ENCODE measurements at places on chromosomes 6 and 20.

DNA sequence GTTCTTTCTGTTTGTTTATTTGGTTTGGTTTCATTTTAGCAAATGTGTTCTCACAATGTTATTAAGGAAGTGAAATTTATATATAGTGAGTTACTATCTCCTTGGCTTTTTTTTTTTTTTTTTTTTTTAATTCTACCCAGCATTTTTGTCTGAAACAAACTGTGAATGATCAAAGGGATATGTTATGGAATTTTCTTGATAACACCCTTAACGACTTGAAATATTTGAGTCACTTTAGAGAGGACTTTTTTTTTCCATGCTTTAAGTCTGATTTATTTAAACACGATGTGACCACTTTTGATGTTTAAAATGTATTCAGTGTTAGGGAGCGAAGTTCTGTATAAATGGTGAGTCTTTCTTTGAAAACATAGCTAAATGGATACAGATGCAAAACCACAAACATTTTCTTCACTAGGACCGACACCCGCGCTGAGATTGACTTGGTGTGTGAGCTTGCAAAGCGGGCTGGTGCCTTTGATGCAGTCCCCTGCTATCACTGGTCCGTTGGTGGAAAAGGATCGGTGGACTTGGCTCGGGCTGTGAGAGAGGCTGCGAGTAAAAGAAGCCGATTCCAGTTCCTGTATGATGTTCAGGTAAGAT, 149.7 kb downstream of the MTHFD1L start:
- no peak for DNase-seq

DNA sequence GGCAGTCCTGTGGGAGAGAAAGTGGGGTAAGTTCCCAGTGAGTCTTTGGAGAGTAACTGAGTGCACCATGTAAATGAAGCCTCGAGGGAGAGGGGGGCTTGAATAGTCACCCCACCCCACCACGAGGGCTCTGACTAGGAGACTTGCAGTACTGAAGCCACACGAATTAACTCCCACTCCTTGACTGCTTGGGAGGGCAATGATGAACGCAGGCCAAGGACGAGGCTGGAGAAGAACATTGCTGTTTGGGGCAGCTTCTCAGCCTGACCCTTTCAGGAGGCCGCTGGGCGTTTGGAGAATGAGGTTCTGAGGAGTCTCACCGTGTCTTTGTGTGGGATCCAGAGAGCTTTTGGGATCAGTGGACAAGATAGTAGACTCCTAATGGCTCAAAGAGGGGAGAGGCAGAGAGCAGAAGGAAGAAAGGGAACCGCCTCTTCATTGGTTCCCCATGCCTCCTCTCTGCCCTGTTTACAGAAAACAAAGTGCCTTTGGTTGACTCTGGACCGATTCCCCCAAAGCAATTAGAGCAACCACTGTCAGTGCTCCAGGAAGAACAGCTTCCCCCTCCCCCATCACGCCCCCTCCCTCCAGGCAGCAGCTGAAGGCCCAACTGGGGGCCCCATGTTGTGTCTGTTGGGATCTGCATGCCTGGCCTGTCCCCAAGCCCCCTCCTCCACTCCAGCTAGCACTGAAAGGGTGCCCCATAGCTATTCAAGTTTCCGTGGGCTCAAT, 41.7 kb upstream of the CDKN1A start:
- no peak for DNase-seq

- DNase-seq, result no peak
Measured at GRCh38 chr6:81562169-81562568, 190.3 kb downstream of the TENT5A start.

DNA sequence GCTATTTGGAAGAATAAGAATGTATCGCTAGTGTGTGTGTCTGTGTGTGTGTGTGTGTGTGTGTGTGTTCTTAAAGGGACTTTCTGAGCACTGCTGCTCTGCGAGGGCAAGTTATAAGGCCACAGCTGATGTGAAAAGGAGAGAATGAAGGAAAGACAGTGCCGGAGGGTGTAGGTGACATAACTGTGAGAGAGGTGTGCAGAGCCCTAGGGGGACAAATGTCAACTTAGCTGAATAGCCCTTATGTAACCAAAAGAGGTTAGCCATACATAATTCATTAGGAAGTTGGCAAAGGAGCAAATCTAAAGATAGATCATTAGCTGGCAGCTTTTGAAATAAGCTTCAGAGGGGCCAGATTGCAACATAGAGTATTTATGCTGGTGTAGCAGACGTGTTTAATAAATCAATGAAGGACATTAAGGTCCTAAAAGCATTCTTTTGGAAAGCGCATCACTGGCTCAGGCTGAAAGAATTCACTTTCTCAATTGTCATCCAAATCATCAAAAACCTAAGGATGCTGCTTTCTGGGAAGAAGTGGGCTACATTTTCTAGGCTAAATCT, 81.0 kb downstream of the NDUFAF5 start:
- peak; percentile 76 for DNase-seq

DNA sequence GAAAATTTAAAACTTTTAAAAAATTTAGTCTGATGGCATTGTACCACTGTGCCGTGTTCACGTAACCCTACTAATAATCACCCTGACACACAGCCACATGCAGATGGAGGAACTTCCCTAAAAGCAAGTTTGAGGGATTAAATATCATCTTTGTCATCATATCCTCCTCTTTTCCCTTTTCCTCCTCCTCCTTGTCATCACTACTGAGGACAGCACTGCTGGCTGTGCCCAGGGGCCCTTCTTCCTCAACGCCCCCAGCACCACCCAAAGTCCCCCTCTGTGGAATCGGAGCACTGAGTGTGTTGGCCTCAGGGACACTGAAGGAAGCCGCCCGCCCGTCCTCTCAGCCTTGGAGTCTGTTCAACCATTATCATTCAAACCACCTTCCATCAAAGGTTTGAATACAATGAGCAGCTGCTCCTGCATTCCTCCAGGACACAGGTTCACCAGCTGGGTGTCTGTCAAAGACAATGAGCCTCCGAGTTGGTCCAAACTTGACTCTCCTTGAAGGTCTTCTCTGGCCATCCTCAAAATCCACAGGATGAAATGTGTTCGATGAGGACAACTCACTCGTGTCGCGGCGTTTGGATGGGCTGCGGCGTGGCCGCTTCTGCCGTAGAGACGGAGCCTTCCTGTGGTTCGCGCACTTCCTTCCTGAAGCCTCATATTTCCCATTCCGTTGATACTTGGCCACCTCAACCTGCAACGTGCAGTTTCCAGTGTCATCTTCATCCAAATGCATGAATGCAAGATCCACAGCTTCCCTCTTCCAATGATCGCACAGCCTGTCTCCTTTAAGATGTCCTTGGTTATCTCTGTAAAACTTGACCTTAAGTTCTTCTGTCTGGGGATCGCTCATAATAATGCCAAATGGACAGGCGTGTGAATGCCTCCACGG, 23.3 kb downstream of the NQO2 start:
- peak; percentile 68 for DNase-seq

DNA sequence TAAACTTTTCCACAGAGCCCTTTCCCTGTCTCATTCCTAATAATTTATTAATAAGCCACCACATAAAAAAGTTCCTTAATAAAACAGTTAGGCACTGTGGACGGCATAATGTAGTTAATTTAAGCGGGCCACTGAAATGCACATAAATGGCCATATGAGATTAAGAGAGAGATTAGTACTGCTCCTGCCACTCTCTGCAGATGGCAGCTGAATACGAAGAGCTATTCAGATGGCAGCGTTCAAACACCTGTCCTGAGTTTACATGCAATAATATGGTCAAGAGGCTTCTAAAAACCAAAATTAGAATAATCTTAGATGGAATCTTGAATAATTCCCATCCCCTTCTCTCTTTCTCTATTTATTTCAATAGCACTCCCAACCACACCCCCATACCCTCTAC, 461.8 kb downstream of the PKHD1 start:
- DNase-seq, result no peak

DNA sequence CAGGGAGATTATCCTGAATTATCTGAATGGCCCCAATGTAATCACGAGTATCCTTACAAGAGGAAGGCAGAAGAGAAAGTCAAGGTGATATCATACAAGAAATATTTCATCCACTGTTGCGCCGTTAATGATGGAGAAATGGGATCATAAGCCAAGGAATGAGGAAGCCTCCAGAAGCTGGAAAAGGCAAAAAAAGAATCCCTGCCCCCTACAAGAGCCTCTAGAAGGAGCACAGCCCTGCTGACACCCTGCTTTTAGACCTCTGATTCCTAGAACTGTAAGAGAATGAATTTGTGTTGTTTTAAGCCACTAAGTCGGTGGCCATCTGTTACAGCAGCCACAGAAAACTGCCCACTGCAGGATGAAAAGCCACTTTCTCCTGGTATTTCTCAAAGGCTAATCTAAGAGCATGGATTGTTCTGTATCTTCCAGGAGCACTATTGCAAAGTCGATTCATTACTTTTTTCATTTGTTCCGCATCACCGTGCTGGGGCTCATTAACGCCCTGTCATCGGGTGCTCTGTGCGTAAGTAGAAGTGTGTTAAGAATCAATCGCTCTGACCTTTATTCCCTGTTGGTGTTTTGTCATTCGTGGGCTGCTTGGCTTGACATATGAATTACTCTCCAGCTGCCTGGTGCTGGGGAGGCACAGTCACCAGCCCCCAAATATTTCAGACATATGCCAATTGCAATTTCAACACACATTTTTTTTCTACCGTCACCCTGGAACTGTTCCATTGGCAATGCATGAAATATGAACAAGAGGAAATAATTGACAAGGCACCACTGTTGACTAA, 117.0 kb downstream of the PCSK2 start:
- DNase-seq, result no peak

DNA sequence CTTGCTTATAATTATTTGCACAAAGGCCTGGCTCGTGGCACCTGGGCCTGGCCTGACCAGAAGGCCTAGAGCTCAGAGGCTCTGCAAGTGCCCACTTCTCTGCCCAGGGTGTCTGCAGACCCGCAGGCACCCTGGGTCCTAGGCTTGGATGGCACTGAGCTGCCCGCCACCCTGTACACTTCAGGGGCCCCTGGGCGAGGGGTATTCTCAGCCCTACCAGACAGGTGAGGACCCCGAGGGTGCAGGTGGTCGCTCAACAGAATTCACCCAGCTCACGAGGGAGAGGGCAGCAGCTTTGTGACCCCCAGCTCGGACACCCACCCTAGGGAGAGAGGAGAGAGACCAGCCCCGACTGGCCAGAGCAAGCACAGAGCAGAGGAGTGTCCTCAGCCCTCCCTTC, 83.9 kb downstream of the RIPOR3 start:
- DNase-seq, result no peak

- no peak for DNase-seq
Measured at GRCh38 chr6:131377112-131377705, 195.8 kb upstream of the ARG1 start.

DNA sequence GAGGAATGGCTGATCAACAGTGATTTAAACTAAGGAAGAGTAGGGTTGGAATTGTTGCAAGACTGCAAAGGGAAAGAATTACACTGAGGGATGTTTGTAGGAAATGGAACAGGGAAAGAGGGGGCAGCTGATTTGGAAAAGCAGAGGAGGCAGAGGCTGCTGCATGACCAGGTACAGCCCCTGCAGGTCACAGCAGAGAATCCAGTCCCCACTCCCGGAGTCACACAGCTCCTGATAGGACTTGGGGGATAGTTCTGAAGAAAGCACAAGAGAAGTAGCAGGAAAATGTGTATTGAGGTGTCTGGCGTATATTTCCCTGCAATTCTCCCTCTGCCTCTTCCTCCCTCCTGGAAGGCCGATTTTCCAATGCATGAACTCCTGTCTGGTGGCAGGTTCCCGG, 92.5 kb upstream of the PDE10A start:
- DNase-seq, result no peak

DNA sequence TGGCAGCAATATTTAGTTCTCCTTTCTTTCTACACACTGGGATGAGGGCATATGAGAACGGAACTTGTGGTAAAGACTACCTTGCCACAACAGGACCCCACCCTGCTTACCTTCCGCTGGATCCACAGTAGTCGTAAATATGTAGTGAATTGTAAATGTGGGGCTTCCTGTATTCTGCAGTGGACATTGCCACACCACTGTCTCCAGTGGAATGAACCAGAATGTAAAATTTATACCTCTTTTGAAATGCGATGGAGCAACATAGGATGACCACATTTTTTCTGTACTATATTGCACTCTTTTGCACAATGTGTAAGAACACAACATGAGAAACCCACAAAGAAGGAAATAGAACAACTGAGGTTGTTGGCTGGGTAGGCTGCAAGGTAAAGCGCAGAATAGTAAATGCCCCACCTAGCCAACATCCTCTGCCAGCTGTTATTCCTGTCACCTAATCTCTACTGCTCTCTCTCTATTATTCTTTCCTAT, 16.1 kb upstream of the RIPOR2 start:
- DNase-seq, result peak; percentile 59

GRCh38 chr6:2733324-2733723, 17.4 kb downstream of the MYLK4 start:
- peak; percentile 82 for DNase-seq

- no peak for DNase-seq
Measured at GRCh38 chr6:94680669-94681212, 896.6 kb upstream of the MANEA start.

DNA sequence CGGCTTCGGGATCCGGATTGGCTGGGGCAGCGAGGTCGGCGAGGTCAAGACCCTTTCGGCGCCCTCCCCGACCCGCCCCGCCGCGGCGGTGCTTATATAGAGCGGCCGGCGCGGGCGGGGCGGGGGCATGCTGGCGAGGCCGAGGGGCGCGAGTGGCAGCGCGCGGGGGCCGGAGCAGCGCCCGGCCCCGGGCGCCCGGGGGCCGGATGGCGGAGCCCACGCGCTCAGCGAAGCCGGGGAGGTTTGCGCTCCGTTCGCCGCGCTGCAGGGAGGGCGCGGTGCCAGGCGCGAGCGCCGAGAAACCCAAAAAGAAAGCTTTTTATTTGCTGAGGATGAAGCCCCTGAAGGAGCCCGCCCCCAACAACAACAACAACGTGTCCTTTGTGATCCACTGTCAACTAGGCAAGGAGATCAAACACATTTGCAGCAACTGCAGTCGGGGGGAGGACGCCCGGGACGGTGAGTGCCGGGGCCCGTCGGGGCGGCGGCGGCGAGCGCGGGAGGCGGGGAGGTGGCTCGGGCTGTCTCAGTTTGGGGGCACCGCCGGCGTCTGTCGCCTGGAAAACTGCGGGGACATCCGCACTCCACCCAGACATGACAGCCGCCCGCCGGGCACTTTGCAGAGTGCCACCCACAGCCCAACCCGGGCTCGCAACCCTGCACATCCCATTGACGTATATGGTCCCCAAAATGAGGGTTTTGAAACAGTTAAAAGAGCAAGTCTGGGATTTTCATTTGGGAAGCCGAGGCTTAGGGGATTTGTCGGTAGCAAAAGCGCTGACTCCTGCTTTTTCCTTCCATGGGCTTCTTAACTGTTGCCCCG, 297.3 kb downstream of the PHACTR1 start:
- no peak for DNase-seq

DNA sequence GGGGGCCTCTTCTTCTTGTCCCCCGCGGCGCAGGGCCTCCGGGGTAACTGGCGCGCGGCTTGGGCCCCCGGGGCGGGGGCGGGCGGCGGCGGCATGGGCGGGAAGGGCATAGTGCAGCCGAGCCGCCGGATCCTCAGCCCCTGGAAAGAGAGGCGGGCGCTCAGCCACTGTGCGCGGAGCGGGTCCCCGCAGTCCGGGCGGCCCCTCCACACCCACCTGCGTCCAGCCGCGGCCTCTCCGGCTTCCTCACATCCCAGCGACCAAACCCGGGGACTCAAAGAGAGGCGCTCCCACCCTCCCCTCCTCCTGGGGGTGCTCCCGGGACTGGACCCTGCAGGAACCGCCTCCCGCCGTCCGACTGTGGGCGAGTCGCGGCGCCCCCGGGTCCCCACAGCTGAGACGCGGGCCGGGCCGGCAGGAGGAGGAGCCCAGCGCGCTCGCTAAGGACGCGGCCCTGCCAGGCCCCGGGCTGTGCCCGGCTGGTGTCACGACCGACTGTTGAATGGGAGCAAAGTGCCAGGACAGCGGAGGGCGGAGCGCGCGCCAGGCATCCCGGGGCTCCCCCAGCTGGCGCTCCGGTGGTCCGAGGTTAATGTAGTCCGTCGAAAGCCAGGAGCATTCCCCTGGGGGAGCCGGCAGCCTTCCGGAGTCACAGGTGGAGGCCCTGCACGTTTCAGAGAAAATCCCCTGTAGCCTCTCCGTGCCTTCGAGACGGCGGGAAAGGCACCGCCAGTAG, at the start of gene PRR18:
Gene PRR18, minus strand, starts transcription at position 360 of the 736 bp plus-strand sequence. Its CDS starts 250 bp downstream, at position 110.
- no peak for DNase-seq

Measured in HL-60 (cell line).